ENCODE measurements at places on chromosomes 6 and 20. TPM values are rescaled to one million over a fixed set of nuclear protein-coding genes. Genes with fewer than 3 reads are reported as not detected.

CLPSL2 gene
- polyA plus RNA-seq, result not detected

GRCh38 chr6:79302341-79302740 lies 67.9 kb upstream of the HMGN3 start:
- no peak for DNase-seq

DNA sequence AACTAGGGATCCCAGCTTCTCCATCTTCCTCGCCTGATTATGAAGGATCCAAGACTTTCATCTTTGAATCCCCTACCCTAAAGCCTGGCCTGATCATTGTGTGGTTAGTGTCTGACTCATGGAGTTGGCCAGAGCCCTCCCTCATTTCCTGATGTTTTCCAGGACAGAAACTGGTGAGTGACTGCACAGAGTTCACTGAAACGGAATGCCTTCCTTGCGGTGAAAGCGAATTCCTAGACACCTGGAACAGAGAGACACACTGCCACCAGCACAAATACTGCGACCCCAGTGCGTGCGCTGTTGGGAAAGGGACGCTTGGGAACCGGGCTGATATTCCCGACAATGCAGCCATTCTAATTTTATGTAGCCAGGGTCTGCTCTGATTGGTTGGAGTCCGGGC lies 4.0 kb downstream of the CD40 start:
- no peak for DNase-seq

GRCh38 chr6:110495949-110496348 lies 19.5 kb upstream of the SLC22A16 start:
- DNase-seq, result no peak
